ENCODE measurements at places on chromosomes 7 and 10.

DNA sequence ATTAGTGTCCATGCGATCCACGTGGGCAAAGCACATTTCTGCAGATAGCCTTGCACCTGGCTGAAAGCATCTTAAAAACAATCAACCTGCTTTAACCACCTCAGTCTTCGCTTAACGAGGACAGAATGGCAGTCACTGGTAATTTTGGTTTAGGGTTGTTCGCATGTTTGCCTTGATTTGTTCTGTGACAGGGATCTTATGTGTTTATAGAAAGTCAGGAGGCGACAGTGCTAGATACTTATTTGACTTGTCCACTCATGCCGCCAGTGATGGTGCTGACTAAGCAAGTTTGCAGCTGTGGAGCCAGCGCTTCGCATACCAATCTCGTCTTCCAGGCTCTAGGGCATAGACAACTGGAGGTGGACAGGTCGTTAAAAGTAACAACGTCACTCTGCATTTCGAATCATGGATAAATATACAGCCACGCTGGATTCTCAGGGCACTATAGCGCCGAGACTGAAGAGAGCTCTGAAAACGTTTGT, 1.2 kb upstream of the TMEM243 start:
- peak; percentile 27 for DNase-seq

DNA sequence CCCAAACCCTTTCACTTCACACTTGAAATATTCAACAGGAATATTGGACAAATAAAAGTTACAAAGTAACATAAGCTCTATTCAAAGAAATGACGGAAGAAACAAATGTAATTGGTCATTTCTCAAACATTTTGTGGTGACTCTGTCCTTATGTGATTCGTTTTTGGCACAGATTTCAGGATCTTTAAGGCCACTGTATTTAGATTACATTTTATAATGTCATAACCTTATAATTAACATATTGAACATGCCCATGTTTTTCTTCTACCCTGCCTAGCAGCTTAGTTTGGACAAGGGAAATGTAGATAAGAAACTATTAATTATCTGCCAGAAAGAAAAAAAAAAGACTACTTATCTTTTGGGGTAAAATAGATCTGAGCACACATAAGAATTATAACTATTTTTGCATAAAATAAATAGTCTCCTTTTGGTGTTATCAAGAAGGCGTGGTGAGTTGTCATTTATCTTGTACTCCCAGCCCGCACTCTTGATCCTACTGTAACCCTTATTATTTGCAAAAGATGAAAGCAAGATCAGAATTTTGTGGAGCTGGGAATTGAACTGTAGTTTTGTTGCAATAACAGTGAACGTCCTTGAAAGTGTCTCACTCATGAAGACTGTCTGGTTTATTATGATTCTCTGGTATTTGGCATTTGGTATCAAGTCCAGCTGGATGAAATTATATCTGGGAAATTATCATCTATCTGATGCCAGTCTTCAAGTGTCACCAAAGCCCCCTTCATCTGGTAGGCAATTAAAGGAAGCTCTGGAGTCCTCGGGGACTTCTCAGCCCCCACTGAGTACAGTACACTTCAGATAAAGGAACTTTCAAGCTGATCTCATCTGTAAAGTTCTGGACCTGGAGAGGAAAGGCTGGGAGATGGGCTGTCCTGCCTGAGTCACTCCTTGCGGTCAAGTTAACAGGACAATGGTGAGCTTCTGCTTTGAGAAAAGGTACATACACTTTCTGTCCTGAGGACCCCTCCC, 175.7 kb upstream of the INHBA start:
- DNase-seq: peak; percentile 30

GRCh38 chr7:113338071-113338696, 219.8 kb upstream of the SMIM30 start:
- no peak for DNase-seq

- DNase-seq: no peak
These were observed 45.0 kb downstream of the MRC1 start for GRCh38 chr10:17854044-17854652.

DNA sequence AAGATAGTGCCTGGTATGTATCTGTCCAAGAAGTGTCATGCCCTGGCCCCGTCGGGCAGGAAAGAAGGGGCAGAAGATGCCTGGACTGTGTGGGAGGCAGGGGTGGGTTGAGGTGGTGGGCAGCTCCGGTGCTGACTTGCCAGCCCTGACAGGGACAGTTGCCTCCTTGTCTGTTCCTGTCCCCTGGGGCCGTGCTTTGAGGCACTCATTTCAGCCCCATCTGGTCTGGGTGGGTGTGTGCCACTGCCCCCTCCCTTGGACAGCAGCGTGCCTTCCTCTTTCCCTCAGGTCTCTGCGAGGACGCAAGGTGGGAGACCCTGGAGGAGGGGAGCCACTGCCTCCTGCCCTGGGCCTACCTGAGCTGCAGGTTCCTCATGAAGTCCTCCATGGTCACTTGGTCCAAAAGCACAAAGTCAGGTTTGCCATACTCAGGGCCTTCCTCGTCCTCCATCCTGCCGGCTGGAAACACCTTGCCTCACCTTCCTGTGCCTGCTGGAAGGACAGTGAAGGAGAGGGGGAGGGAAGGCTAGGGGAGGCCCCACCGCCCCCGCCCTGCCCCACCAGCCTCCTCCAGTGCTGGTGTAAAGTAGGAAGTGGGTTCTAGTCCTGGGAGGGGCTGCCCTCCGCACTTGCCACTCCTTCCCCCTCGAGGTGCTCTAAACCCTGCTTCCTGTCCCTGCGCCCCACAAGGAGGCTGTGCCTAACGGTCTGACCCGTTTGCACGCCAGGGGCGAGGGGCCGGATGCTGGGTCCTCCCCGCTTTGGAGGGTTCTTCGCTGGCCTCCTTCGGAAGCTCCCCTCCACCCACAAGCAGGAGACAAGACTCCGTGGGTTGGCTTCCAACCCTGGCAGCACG, at the start of gene MYO1G:
Gene MYO1G, minus strand, starts transcription at position 505 of the 856 bp plus-strand sequence. Its CDS starts 54 bp downstream, at position 451.
- DNase-seq: peak; percentile 98

DNA sequence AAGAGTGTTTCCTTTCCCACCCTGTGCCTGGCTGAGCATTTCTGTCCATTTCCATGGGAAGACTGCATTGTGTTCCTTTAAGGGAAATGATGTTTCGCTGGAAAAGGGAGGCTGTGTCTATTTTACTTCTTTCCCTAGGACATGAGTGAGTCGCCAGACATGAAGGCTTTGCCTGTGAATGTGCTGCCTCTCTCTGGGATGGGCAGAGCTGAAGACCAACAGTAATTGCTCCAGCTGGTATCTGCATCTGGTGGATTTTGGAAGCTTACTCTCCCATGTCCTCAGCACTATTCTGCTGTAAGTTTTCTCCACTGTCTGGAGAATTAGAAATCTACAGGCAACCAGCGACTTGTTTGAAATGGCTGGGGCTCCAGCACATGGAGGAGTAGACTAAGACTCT, 264.6 kb upstream of the BMPER start:
- no peak for DNase-seq

GRCh38 chr10:22630234-22631174, 83.9 kb downstream of the PIP4K2A start:
- DNase-seq: peak; percentile 75

DNA sequence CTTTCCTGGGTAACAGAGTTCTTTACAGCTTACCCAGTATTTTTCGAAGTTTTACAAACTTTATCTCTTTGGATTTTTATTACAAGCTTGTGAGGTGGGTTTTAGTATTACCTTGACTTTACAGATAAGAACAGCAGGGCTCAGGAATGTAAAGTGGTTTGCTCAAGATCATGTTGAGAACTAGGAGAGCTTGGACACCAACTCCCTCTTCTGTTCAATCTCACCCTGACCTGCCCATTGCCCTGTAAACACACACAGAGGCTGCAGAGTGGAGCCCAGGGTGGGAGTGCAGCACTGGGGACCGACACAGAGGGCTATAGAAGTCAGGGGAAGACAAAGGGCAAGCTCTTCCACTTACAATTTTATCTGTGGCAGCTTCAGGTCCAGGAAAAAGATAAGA, 4.6 kb upstream of the TSPAN14 start:
- no peak for DNase-seq

DNA sequence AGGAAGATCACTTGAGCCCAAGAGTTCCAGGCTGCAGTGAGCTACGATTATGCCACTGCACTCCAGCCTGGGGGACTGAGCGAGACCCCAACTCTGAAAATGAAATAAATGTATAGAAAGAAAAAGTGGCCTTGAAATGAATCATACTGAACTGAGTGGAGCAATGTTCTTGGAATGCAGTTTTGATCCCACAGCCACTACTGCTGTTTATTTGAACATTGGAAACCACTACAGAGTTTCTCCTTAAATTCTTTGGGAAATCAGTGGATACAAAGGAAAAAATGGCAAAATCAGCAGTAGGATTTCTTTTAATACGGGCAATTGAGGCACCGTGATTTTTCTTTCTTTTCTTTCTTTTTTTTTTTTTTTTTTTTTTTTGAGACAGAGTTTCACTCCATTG, 637.4 kb downstream of the GALNT17 start:
- no peak for DNase-seq

DNA sequence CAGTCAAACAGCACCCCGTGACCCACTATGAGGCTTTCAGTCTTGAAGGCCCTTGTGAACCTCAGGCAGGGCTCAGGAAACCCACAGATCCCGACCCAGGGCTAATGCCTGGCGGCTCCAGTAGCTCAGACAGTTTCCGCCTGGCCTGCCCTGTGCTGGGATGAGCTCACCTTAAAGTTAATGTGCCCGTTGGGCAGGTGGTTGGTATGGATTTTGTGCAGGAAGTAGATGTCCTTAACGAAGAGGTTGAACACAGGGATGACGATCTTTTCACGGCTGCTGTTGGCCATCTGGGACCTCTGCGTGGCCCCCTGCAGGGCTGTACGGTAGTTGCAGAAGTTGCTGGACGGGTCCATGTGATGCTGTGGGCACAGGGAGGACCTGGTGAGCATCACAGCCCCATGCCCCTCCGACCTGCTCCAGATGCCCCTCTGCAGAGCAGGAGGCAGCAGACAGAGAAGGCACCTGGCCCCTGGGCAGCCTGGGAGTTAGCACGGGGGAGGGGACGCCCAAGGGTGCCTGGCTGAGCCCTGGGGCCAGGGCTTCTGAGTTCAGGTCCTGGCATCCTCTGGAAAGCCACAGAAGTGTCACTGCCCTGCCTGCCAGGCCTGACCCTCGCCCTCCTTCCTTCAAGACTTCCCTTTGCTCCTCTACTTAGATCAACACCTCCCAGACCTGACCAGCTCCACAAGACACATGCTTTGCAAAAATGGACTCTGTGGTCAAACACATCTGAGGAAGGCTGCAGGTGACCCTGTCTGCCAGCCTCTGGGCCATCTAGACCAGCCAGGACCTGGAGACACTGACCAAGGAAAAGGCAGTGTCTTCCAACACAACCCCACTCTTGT, 59.8 kb downstream of the CSGALNACT2 start:
- DNase-seq: peak; percentile 62

- no peak for DNase-seq
These were observed 101.1 kb downstream of the RAB11FIP2 start for GRCh38 chr10:117945651-117946050.

DNA sequence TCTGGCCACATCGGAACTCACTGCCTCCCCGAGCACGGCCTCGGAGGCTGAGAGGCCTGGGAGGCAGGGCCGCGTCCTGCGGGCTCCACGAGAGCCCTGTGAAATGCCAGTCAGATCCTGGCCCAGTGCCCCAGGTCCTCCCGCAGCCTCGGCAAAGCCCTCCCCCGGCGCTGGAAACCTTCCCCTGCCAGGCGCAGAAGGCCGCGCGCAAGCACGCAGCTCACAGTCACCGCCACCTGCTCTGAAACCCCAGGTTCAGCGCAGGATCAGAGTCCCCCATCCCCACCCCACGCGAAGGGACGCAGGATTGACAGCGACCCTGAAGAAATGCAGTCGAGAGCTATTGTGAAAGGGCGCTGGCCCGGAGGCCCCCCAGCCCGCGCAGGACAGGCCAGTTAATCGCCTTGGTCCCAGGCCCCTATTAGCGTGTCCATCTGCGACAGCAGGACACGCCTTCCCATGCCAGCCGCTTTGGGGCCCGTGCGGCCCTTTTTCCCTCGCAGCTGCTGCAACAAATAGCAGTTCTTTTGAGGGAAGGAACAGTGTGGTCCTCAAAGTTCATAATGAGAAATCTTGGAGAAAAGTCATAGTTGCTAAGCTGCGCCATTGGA, 13.5 kb upstream of the EGFR start:
- no peak for DNase-seq

DNA sequence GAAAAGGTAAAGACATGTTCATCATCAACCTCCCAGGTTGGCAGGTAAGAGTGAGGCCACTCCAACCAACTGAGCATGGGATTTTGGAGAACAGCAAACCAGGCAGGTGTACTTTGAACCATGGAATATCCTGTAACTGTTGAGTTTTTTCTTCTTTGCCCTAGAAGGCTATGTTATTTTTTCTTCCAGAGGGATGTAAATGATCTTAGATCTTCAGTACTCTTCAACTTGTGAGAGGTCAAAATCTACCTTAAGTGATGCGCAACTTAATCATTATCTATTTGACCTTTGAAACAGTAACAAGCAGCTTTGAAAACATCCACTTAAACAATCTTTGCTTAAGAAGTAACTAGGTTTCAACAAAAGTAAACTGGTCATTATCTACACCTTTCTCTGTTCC, at the start of gene CUBN:
Gene CUBN, minus strand, starts transcription at position 71 of the 400 bp plus-strand sequence. Its CDS starts 46 bp downstream, at position 25.
- no peak for DNase-seq

DNA sequence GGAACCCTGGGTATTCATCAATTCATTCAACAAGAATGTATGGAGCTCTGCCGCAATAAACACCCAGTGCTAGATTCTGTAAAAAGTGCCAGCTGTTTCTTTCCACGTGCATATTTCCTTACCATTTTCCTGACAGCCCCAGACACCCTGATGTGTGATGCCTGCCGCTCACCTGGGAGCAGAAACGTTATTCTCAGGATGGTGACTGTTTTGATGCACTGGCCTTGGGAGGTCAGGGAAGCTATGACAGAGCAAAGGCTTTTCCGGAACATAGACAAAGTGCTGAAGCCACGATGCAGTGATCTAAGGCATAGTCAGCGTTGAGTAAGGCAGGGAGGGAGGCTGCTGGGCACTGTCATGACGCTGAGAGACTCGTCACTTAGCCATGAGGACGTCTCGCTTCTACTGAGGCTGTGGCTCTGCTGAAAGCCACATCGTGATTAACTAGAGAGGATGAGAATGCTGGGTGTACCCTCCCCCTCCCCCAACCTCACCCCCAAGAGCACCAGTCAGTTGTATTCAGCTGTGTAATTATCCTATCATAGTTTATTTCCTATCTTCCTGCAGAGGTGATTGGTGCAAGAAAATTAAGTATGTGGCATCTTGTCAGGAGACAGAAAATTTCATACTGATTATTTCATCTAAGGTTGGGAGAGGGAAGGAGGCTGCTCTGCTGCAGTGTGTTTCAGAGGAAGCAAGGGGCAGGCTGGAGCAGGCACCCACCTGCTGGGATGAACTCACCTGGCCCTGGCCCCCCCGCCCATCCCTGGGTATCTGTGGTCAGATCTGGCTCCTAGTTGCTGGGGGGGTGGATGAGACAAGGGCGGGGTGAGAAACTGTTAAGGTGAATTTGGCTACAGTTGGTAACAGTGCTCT, 48.8 kb upstream of the SMNDC1 start:
- no peak for DNase-seq

GRCh38 chr7:75849573-75849972, 29.3 kb upstream of the RHBDD2 start:
- no peak for DNase-seq

DNA sequence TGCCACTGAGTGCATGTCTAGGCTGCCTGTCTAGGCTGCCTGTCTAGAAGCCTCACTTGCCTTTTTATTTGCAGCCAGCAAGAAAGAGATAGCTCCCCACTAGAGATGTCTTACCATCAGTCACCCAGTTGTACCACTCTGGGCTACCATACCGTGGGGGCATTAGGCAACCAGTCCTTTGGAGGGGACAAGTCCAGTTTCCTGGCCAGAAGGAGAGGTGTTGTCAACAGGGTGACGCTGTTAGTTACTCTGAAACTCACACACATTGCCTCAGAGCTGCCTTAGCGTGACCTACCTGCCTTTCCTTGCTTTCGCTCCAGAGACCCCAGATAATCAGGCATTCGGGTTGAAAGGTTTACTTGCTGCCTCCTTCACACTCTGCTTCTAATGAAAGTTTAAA, 155.4 kb downstream of the CELF2 start:
- DNase-seq: no peak
